ENCODE measurements at places on chromosomes 7 and 10. TPM values are rescaled to one million over a fixed set of nuclear protein-coding genes. Genes with fewer than 3 reads are reported as not detected.

The INA gene
- 10.4 TPM for total RNA-seq

The ERVW-1 gene
- not detected for total RNA-seq

- H3K27me3 ChIP-seq = no peaks in the 10 kb centered on the region
- no peak for DNase-seq
- H3K4me1 ChIP-seq = peaks cover 6% of the 10 kb centered on the region
- no peak overlapping the region for H3K27ac ChIP-seq
- H3K4me3 ChIP-seq = no peak overlapping the region
Measured at GRCh38 chr7:5714657-5715337, 66.7 kb downstream of the RNF216 start.

The GALNT17 gene
- 24.2 TPM for total RNA-seq

DNA sequence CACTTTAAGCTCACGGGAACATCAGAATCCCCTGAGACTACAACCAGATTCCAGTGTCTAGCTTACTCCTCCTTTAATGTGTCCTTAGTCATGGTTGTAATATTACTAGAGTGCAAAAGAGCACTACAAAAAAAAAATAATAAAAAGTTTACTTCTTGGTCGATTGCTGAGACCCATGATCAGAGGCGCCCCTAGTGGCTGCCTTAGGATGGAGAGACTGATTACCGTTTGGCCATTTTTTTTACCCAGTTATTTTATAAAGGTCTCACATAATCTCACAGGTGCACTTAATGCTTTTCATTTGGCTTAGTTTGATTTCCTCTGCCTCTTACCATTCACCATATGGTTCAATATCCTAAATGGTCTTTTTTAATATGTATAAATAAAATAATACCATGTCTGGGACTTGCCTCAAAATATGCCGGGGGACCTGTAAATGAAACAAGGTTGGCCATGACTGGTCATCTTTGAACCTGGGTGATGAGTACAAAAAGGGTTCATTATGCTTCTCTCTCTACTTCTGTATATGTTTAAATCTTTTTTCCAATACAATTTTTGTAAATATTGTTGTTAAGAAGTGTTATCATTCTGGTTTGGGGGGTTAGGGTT is 331.5 kb upstream of the NFE2L3 start:
- no peak for DNase-seq
- H3K36me3 ChIP-seq = peaks cover 6% of the 10 kb centered on the region
- H3K4me1 ChIP-seq = peaks cover 26% of the 10 kb centered on the region

DNA sequence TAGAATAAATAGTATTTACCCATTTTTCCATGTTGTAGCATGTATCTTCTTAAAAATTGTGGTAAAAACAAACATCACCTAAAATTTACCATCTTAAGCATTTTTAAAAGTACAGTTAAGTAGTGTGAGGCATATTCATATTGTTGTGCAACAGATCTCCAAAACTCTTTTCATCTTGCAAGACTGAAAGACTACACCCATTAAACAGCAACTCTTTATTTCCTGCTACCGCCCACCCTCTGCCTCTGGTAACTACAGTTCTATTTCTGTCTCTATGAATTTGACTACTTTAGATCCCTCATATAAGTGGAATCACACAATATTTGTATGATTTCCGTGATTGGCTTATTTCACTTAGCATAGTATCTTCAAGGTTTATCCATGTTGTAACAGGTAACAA is 40.0 kb upstream of the AGBL3 start:
- H3K27ac ChIP-seq = peak overlapping the region; percentile 91
- H3K27me3 ChIP-seq = no peaks in the 10 kb centered on the region
- no peak overlapping the region for H3K4me3 ChIP-seq
- peaks cover 74% of the 10 kb centered on the region for H3K4me1 ChIP-seq
- DNase-seq = no peak
- H3K36me3 ChIP-seq = peaks cover 67% of the 10 kb centered on the region

The TRPV5 gene
- not detected for total RNA-seq

GRCh38 chr7:17020250-17020649 is 138.5 kb upstream of the AGR3 start:
- no peaks in the 10 kb centered on the region for H3K27me3 ChIP-seq
- H3K27ac ChIP-seq = no peak overlapping the region
- H3K36me3 ChIP-seq = no peaks in the 10 kb centered on the region
- H3K4me3 ChIP-seq = no peak overlapping the region
- DNase-seq = no peak

DNA sequence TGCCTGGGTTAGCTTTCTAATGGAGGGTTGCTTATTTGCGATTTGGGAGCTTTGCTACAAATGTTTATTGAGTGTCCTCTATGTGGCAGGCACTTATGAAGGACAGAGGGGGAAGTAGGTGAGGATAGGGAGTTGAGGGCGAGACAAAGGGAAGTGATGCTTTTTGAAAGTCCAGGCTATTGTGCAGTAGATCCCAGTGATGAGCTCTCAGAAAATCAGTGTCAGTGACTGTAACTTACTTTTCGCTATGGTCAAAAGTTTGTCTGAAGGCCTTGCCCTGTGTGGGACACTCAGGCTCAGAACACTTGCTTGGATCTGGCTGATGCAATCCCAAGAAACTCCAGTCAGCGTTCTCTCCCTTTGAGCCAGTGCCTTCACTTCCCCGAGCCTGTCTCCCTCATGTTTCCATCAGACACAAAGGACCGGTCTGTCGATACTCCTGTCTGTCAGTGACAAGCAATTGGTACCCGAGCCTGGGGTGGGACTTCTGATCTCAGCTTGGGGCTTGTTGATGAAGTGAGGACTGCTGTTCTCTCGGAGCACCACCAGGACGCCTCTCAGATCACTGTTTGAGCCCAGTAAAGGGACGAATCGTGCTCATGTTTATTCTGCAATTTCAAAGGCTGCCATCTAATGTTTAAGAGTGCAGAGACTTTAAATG is 63.1 kb upstream of the SORCS3 start:
- DNase-seq = no peak
- no peak overlapping the region for H3K27ac ChIP-seq
- H3K4me3 ChIP-seq = no peak overlapping the region
- peaks cover 4% of the 10 kb centered on the region for H3K4me1 ChIP-seq
- peaks cover 22% of the 10 kb centered on the region for H3K27me3 ChIP-seq

The CALHM1 gene
- not detected for total RNA-seq

DNA sequence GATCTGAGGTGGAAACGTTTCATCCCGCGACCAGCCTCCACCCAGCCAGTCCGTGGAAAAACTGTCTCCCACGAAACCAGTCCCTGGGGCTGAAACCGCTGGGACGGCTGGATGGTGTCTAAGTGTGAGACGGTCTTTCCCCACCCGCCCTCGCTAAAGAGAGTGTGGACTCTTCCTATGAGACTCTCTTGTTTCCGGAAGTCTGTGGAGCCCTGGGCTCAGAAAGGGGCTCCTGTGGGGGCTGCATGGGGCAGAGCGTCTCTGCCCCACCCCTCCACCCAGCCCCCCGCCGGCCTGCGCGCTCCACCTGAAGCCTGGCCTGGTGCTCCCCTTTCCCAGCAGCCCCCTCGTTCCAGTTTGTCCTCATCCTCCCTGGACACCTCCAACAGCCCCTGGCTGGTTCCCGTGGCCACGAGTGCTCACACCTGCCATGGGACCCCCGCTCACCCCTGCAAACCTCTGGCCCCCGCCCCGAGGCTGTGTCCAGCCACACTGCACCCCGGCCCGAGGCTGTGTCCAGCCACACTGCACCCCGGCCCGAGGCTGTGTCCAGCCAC is 28.7 kb downstream of the CFAP46 start:
- H3K4me1 ChIP-seq = no peaks in the 10 kb centered on the region

DNA sequence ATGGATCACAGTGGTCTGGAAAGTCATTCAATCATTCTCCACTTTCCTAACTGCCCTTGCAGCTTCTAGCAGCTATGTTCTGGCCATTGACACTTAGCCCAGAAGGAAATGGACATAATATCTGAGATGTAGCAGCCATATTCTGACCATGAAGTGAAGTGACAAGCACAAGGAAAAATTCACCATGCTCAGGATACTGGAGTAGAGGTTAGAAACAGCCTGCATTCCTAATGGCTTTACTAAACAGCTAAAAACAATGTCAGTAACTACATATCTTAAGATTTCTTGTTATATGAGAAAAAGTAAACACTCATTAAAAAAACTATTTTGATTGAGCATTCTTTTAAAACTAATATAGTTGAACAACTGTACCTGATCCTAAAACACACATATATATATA is 443.8 kb downstream of the MAGI2 start:
- peaks cover 3% of the 10 kb centered on the region for H3K27me3 ChIP-seq
- H3K4me1 ChIP-seq = no peaks in the 10 kb centered on the region
- no peak overlapping the region for H3K27ac ChIP-seq
- no peak overlapping the region for H3K4me3 ChIP-seq
- H3K36me3 ChIP-seq = no peaks in the 10 kb centered on the region

DNA sequence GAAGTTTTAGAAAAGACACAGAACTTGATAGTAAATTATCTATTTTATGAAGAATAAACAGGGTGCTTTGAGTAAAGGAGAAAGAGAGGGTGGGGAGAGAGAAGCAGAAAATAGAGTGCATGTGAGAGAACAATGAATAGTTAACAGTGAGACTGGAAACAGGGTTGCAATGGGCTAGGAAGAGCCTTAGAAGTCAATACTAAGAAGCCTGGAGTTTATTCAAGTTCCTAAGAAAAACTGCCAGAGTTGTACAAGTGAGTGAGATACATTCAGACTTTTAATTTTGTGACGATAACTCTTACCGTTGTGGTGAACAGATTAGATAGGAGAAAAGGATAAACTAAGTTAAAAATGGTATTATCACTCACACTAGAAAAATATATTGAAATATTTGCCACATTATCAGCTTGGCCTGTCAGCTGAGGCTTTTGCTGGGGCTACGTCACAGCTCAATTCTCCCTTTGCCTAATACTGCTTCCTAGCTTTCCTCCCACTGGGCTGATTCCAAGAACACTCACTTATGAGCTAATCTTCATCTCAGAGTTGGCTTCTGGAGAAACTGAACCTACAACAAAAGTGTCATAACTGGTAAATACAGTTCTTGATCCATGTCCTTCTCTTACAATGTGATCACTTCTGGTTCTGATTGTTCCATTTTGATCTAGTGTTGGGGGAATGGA is 92.7 kb downstream of the SEMA3D start:
- no peak for DNase-seq
- H3K27ac ChIP-seq = peak overlapping the region; percentile 30
- no peaks in the 10 kb centered on the region for H3K36me3 ChIP-seq
- H3K27me3 ChIP-seq = no peaks in the 10 kb centered on the region

GRCh38 chr7:41570766-41571165 is 132.1 kb downstream of the INHBA start:
- H3K4me3 ChIP-seq = no peak overlapping the region

DNA sequence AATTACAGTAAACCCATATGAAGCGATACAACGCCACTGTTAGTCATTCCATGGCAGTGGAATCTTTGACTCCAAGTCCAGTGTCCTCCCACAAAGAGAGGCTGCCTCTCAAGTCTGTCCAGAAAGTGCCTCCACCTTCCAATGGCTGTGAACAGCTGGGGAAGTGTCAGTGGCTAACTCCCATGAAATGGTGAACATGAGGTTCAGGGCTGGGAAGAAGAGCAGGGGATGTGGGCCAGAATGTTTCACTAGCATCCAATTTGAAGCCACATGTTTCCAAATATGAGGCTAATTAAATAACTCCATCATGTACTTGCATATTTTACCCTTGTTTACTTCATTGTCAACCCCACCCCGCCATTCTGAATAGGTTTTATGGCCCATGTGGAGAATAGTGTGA is 53.1 kb upstream of the CHST15 start:
- no peak overlapping the region for H3K27ac ChIP-seq
- H3K4me1 ChIP-seq = peaks cover 24% of the 10 kb centered on the region
- H3K4me3 ChIP-seq = no peak overlapping the region
- no peaks in the 10 kb centered on the region for H3K36me3 ChIP-seq
- H3K27me3 ChIP-seq = no peaks in the 10 kb centered on the region

- H3K27ac ChIP-seq = no peak overlapping the region
- H3K27me3 ChIP-seq = no peaks in the 10 kb centered on the region
- no peak for DNase-seq
- no peak overlapping the region for H3K4me3 ChIP-seq
- H3K36me3 ChIP-seq = no peaks in the 10 kb centered on the region
- H3K4me1 ChIP-seq = peaks cover 5% of the 10 kb centered on the region
Measured at GRCh38 chr10:34954142-34954541, 136.0 kb downstream of the CUL2 start.

- no peak for DNase-seq
- H3K4me3 ChIP-seq = no peak overlapping the region
- H3K4me1 ChIP-seq = peaks cover 9% of the 10 kb centered on the region
- H3K27me3 ChIP-seq = peaks cover 2% of the 10 kb centered on the region
- peaks cover 3% of the 10 kb centered on the region for H3K36me3 ChIP-seq
- H3K27ac ChIP-seq = no peak overlapping the region
Measured at GRCh38 chr7:139889186-139889871, 60.3 kb downstream of the TBXAS1 start.

DNA sequence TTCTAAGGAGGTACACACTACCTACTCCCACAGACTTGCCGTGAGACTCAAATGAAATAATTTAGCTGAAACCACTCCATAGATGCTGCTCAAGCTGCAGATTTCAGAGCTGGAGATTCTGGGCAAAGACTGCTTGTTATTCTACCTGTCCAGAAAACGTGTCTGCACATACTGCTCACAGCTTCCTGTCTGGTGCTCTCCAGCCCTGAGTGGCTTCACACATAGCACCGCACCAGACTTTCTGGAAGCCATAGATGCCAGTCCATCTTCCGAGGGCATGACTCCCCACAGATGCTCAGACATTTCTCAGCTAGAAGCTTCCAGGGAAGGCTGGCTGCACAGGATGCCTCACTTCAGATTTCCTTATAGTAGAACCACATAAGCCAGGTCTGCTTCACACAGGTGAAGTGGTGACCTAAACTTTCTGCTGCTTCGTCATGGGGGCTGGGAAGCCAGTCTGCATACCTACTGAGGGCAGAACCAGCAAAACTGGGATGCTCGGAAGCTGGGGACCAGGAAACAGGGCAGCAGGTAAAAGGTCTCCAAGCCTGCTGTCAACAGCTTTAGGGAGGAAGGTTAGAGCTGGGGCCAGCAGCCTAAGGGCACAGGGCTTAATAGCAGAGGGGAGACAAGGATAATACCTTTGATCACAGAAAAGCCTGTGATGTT is 18.2 kb downstream of the CCDC6 start:
- no peak overlapping the region for H3K4me3 ChIP-seq
- no peak overlapping the region for H3K27ac ChIP-seq
- H3K36me3 ChIP-seq = peaks cover 3% of the 10 kb centered on the region

GRCh38 chr7:6446838-6447580 is 745 bp downstream of the DAGLB start:
- peak overlapping the region; percentile 99 for H3K27ac ChIP-seq
- H3K27me3 ChIP-seq = no peaks in the 10 kb centered on the region
- H3K36me3 ChIP-seq = peaks cover 17% of the 10 kb centered on the region
- H3K4me3 ChIP-seq = peak overlapping the region; percentile 94

DNA sequence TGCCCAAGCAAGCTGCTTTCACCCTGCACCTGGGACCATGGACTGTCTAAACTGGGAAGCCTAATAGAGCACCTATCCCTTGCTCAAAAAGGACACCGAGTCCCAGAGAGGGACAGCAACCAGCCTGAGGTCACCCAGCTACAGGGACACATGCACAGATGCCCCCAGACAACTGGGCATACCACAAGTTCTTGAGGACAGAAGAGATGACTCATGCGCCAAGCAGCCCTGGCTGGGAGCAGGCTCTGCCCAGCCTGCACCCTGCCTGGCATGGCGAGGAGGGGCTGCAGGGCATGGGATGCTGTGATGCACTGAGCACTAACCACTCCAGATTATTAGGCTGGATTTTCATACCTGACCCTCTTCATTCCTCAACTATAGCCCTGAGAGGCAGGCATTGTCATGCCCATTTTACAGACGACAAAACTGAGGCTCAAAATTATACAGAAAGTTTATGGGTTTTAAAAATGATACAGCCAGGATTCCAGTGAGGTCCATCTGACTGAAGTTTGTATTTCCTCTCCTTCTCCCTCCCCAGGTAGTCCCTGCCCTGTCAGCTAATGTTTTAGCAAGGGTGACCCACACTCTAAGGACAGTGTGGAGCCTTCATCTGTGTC is 289.3 kb upstream of the ZMIZ1 start:
- no peak overlapping the region for H3K4me3 ChIP-seq
- DNase-seq = no peak
- H3K27ac ChIP-seq = no peak overlapping the region
- peaks cover 45% of the 10 kb centered on the region for H3K4me1 ChIP-seq

The GIMAP4 gene
- total RNA-seq = not detected

Measured in chondrocyte (in vitro differentiated cells).